ENCODE measurements at places on chromosomes 16 and 17.

- no peak for DNase-seq
Measured at GRCh38 chr17:74027444-74027843, 176.0 kb upstream of the RPL38 start.

DNA sequence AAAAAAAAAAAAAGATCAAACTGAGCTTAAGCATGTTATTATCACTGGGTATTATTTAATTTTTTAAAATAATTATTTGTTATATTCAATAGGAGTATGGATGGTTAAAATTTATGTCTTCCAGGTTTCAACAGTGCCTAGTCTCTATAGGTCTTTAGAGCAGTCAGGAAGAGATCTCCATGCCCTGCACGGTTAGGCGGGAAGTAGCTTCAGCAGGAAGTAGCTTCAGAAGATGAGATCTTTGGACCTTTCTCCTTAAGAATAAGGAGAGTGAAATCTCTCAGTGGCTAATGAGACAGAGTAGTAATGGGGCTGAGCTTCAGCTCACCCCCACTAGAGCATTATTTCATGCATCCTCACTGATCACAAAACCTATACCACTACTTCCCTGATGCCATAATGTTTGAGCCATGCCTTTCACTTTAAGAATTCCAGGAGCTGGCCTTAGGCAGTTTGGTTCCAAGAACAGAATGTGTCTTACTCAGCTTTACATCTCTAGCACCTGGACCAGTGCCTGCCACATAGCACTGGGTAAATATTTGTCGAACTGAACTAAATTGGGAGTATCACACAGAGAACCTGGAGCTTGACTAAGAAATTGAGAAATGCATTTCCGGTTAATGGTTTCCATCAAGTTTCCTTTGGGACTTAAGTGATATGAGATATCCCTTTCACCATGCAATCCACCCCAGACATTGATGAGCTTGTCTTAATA, 43.5 kb downstream of the SCPEP1 start:
- DNase-seq: no peak

DNA sequence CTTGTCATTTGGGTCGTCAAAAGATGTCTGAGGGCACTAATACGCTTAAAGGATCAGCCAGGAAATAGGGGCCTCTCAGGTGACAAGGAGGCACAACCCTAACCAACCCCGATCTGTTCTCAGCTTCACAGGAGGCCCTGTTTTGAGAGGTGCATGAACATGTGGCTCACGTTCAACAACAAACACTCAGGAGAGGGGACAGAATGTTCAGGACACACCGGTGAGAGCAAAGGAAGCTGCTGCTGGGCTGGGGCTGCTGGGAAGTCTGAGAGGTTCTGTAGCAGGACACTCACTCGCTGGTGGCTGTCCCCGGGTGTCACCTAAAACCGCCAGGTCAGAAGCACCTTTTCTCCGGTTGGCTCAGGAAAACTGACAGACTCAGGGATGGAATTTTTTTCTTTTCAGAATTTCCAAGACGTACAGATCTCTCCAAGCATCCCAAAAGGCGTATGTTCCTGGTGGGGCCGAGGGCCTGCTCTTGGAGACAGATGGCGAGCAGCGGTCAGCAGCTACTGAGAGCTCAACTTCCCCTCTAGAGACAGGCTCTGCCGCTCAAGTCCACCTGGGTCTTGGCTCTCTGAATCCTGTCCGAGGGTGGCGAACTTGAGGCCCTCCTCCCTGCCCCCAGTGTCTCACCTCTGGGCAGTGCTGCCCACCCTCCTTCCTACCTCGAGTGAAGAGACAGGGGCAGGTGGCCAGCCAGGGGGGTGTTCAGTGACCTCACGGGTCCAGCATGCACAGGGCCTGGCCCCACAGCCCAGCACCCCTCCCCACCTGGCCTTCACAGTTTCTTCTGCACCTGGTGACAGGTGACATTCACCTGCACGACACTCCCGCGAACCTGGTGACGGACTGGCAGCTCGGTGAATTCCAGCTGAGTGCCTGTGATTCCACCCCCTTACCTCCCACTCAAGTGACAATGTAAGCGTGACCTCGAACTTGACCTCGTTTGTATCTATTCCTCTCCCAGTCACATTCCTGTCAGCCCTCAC, 22.9 kb downstream of the CLUH start:
- no peak for DNase-seq

GRCh38 chr16:53372992-53373871, 61.0 kb upstream of the RBL2 start:
- no peak for DNase-seq

GRCh38 chr17:15516150-15516549, 47.1 kb downstream of the TVP23C start:
- no peak for DNase-seq

DNA sequence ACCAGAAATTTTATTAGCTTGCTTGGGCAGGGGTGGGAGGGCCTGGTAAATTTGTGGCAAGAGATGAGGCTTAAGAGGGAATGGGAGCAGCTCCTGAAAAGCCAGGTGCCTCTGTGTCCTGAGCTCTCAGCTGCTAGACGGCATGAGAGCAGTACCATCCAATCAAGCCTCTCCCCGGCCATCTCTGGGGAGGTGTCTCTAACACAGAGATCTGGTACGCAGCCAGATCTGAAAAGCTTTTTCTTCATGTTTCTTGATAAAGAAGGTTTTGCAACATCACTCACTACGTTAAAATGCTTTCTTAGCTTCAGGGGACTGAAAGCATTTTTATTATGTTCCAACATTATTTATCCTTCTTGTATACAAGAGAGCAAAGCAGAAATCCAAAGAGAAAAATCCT, 488.2 kb downstream of the RBFOX1 start:
- no peak for DNase-seq

DNA sequence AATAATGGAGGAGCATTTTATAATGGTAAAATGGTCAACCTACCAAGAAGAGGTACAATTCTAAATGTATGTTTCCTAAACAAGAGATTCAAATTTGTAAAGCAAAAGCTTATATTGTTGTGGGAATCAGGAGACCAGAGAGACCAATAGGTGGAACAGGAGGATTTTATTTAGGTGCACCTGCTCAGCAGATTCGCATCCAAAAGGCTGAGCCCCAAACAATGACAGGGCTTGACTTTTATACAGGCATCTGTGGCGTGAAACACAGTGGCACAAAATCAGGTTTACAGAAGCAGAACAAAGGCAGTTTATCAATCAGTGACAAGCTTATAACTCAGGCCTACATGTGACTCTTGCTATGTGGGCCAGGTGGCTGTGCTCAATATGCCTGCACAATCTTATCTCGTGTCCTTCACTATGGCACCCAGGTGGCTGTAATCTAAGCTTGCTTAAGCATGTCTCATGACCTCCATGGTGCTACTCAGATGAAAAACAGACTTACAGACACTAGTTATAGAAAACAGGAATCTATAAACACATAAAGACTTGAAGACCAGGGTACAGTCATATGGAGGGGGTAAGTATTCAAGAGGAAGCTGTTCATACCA, 780.2 kb upstream of the CA10 start:
- DNase-seq: no peak

GRCh38 chr16:17529982-17530760, 59.4 kb upstream of the XYLT1 start:
- peak; percentile 23 for DNase-seq

DNA sequence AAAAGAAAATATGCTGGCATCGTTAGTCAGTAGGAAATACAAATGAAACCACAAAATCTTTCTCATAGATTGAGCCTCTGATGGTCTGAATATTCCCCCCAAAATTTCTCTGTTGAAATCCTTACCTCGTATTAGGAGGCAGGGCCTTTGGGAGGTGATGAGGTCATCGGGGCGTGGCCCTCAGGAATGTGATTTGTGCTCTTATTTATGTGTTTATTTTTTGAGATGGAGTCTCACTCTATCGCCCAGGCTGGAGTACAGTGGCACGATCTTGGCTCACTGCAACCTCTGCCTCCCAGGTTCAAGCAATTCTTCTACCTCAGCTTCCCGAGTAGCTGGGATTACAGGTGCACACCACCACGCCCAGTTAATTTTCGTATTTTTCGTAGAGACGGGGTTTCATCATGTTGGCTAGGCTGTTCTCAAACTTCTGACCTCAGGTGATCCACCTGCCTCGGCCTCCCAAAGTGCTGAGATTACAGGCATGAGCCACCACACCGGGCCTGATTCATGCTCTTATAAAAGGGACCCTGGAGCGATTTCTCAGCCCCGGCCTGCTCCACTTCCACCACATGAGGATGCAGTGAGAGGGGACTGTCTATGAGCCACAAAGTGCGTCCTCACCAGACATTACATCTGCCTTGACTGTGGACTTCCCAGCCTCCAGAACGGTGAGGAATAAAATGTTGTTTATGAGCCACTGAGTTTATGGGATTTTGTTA, 53.1 kb downstream of the DNAH17 start:
- DNase-seq: no peak

DNA sequence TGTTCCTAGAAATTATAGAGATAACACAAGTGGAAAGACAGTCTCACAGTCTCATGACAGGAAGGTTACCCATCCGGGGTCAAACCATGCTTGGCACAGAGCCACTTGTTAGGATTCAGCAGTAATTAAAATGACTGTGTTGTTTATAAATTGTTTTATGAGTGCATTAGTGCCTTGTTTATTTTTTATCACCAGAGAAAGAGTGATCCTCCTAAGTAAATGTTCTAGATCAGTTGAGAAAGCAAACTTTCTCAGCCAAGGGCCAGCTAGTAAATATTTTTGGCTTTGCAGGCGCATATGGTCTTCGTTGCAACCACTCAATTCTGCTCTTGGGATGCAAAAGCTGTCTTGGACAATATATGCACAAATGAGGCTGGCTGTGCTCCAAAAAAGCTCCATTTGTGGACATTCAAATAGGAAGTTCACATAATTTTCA, 253.9 kb upstream of the CACNG5 start:
- no peak for DNase-seq

DNA sequence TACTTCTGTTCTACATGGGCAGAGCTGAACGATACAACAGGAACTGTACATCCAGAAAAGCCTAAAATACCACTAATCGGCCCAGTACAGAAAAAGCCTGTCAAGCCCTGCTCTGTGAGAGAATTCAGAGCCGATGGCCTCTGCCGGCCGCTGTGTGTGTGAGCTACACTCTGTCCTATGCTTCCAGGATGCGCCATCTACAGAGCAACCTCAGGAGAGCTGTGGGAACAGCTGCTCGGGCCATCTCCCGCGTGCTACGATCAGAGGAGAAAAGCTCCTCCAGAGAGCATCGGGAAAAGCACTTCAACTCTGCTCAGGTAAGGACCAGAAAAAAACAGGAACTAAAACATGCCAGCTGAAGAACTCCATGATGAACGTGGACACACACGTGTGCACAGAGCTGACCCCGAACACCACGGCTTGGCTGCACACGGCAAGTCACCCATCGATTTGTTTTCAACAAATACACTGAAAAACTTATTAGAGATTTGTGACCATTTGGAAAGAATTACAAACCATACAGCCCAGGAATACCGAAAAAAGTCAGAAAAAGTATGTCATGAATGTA, 115.9 kb downstream of the ANKRD11 start:
- DNase-seq: no peak

DNA sequence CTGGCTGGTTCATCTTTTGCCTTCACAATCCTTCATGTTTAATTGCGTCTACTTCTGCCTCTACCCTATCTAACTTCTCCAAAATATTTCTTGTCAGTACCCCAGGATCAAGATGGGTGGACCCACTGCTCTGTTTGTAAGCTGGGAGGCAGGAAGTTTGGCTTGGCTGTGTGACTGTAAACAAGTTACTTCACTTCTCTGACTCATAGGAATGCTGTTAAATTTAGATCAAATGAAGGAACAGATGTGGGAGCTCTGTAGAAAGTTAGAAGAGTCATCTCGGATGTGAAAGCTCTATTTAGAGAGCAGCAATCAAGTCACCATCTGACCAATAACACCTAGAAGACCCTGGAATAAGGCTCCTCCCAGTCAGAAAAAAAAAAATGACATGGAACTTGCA, 55.2 kb upstream of the MRTFB start:
- DNase-seq: no peak

GRCh38 chr17:56937687-56938086, 23.2 kb downstream of the COIL start:
- DNase-seq: no peak

GRCh38 chr16:30722443-30722842, 23.5 kb downstream of the SRCAP start:
- no peak for DNase-seq

- DNase-seq: no peak
Measured at GRCh38 chr17:2466931-2467330, 44.8 kb downstream of the METTL16 start.

- peak; percentile 94 for DNase-seq
Measured at GRCh38 chr17:78168242-78168902, at the start of gene SYNGR2. SYNGR2 (plus strand) TSS chr17:78168581; CDS start chr17:78168617, 36 bp downstream.

DNA sequence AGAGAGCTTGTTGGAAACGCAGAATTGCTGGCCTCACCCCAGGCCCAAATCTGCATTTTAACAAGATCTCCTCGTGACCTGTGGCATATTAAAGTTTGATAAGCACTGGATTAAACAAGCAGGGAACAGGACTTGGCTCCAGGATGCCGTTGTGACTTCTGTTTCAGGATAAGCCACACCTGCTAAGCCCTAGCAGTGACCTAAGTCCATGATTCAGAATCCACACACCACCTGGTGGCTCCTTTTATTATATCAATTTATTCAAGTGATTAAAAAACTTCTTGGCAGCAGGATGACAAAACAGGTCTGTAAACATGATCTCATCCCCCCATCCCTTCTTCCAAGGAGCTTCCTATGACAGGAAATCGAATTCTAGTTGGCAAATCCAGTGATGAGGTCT, 9.1 kb downstream of the NAGPA start:
- no peak for DNase-seq

GRCh38 chr16:57091200-57091974, 996 bp upstream of the CPNE2 start:
- DNase-seq: no peak

- no peak for DNase-seq
Measured at GRCh38 chr16:22659933-22660332, 149.2 kb downstream of the NPIPB5 start.

DNA sequence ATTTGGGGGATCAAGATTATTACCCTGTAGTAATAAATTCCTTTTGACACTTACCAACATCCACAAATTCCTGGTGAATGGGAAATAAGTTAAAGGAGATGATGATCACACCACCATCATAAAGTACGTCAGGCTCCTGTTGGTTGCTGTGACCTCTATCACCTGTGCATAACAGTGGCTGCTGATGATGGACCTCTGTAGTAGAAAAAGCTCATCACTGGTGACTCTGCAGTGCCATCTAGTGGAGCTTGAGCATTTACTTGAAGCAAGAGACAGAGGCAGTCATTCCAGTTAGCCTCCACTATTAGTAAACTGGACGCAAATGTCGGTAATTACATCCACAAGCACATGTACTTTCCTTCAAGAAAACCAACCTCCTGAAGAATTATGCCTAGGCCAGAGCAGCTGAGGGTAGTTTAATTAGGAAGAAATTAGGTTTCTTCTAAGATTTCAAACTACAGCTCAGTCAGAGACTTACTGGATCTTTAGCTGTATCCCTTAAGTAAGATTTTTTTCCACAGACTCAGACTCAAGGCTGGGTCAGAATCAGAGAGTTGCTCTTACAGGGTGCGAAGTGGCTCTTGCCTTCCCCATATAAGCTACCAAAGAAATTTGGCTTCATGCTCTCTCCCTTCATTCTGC, 39.3 kb downstream of the CYB561 start:
- no peak for DNase-seq

DNA sequence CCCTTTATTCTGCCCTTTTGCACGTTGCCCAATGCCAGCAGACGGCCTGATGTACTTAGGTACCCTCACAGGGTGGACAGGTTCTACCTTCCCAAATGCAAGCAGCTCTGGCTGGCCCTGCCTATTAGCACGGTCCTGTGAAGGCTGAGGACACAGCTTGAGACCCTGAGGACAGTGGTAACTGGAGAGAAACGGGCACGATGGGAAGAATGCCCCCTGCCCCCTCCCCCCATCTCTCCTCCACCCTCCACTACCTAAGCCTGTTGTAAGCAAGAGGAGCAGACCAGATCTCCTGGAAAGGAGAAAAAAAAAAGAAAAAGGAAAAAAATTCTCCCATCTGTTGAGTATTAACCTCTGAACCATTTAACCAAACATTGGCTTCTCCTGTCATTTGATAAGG, 34.1 kb downstream of the MEOX1 start:
- no peak for DNase-seq
